ENCODE measurements at places on chromosomes 5 and 9.

DNA sequence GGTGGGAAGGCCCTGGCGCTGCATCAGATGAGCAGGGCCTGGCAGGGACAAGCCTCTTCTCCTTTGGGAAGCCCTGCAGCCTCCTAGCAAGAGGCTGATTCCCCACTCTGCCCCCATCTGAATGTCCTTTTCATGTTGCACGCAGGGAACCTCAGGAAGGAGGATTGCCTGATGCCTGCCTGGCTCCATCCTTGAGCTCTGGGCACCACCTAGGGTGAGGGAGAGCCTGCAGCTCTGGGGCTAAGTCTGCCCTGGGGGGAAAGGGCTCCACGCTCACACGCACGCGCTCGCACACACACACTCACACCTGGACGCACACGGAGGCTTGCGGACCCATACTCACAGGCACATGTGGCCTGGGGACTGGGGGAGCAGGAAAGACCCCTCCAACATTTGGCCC lies 86.6 kb downstream of the LMX1B start:
- no peak for DNase-seq

- DNase-seq: peak; percentile 66
Measured at GRCh38 chr5:63401436-63402046, 560.7 kb downstream of the HTR1A start.

GRCh38 chr5:270340-270739 lies 1.1 kb upstream of the PDCD6 start:
- no peak for DNase-seq

DNA sequence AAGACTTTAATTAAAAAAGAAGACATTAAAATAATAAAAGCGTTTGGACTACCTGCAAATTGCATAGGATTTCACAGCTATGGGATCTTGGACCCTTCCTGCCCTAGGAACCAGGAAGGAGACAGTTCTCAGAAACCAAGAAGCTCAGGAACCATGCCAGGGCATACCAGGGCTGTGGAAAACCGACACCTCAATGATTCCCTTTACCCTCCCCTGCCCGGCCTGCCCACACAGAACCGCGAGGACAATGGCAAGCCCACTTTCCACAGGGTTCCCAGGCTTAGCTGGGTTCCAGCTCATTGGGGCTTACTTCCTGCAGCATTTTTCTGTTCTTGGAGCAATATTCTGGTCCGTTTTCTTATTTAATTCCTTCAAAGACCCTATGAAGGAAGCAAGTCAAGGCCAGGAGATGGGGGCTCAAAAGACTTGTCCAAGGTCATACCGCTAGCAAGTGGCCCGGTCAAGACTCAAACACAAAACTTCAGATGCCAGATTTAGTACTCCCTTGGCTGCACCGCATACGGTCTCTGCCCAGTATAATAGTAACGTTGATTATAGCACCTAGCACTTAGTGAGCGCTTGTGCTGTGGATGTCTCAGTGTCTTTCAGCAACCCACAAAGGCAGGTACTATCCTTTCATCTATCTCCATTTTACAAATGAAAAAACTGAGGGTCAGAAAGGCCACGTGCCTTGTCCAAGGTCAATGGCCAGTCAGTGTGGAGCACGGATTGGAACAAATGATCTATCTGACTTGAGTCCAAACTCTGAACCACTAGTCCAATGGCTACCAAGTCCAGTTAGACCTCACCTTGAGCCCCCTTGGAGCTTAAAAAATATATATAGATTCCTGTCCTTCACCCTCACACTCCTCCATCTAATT lies 6.8 kb downstream of the FAT2 start:
- no peak for DNase-seq

GRCh38 chr9:29511680-29512079 lies 1938.4 kb upstream of the C9orf72 start:
- peak; percentile 3 for DNase-seq
